AG04449 (cell line): ENCODE measurements at places on chromosomes 6 and 20.

GRCh38 chr6:36353411-36353915 is 16.8 kb upstream of the BNIP5 start:
- no peak for DNase-seq

DNA sequence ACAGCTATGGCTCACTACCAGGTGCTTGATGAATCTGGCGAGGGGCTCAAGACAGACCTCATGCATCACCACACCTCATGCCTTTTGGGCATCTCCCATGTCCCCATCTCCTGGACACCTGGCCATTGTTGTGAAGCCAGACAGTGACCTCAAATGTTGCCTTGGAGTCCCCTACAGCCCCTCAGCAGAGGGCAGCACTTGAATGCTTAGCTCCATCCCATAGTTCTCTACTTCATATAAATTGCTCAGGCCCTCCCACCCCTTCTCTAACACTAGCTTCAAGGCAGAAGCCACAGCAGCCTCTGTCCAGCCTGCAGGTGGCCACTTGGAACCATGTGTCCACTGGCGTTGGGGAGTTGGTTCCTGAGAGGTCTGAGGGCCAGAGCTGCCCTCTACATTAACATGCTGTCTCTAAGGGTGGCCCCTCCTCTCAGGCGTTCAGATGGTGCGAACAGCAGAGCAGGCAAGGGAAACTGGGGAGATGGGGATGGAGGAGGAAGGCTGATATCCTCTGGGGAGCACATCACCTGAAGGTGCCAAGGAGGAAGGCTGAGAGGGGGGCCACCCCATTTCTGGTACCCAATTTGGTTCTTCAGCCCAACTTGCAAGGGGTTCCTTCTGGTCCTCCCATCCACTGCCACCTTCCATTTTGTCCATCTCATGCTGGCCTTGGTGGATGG is 31.3 kb downstream of the MOCS1 start:
- no peak for DNase-seq

- DNase-seq, result no peak
Observed at GRCh38 chr6:47044397-47044796, 2.3 kb upstream of the ADGRF1 start.

GRCh38 chr6:96302991-96303390 is 218.6 kb upstream of the UFL1 start:
- no peak for DNase-seq

GRCh38 chr6:119384444-119384843 is 34.9 kb upstream of the MAN1A1 start:
- no peak for DNase-seq

- DNase-seq, result no peak
Observed at GRCh38 chr6:163867518-163868292, 453.2 kb downstream of the QKI start.

GRCh38 chr6:53240761-53241160 is 92.1 kb upstream of the GCM1 start:
- DNase-seq, result no peak

DNA sequence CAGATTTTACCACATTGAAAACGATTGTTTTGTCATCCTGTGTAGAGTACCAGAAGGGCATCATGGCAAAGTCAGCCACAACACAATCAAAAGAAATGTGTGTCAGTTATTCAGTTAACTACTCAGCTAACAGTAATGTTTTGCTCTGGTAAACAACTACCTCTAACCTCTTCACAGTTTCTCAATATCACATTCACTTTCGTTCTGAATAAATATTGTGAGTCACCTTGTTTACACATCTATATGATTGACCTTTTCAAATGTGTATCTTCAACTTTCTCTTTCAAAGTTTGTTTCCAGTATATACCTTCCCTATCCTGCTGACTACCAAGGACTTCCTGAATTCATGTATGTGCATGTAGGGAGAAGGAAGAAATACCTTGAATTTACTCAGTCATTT is 216.6 kb upstream of the UFL1 start:
- DNase-seq, result no peak

GRCh38 chr20:47688385-47689381 is 96.6 kb downstream of the SULF2 start:
- no peak for DNase-seq

GRCh38 chr6:139007428-139007827 is 19.4 kb upstream of the REPS1 start:
- no peak for DNase-seq

GRCh38 chr20:63686492-63687321 is 9.7 kb upstream of the TNFRSF6B start:
- no peak for DNase-seq

GRCh38 chr20:37042986-37043972 is 52.5 kb downstream of the RBL1 start:
- no peak for DNase-seq

GRCh38 chr6:166726201-166726600 is 99.2 kb upstream of the RPS6KA2 start:
- DNase-seq, result no peak
